Neuronal stem cell (in vitro differentiated cells): ENCODE measurements at places on chromosomes 7 and 10.
A peak's percentile ranks its signal among the peaks of the same experiment; 100 is the strongest.

DNA sequence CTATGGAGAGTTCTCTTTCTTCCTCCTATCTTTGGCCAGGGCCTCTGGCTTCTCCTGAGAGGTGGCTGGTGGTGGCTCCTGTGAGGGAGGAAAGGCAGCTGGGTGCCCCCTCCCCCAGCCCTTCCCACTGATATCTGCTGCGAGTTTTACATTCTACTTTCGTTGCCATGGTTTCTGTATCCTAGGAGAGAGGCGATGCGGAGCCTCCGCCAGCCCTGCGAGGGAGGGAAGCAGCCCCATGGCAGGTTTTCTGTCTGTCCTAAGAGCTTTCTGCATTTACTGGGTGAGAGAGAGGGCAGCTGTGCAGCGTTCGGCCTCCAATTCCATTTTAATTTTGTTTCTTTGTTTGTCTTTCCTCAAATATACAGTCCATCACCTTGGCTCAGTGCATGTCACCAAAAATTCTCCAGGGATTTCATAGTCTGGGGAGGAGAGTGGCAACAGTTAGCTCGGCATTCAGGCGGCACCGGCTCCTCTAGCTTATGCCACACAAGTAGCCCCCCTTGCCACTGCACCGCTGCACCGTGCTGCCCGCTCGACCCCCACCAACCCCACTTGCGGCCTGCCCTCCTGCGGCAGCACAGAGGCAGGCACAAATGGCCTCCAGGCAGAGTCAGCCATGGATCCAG, 20.4 kb downstream of the DNAJB12 start:
- peaks cover 21% of the 10 kb centered on the region for H3K36me3 ChIP-seq
- H3K4me3 ChIP-seq: no peak overlapping the region
- peak overlapping the region; percentile 59 for H3K27ac ChIP-seq
- no peaks in the 10 kb centered on the region for H3K27me3 ChIP-seq

GRCh38 chr7:2972835-2973161, 70.9 kb downstream of the CARD11 start:
- no peaks in the 10 kb centered on the region for H3K36me3 ChIP-seq
- no peak overlapping the region for H3K4me3 ChIP-seq
- no peaks in the 10 kb centered on the region for H3K4me1 ChIP-seq
- DNase-seq: no peak

DNA sequence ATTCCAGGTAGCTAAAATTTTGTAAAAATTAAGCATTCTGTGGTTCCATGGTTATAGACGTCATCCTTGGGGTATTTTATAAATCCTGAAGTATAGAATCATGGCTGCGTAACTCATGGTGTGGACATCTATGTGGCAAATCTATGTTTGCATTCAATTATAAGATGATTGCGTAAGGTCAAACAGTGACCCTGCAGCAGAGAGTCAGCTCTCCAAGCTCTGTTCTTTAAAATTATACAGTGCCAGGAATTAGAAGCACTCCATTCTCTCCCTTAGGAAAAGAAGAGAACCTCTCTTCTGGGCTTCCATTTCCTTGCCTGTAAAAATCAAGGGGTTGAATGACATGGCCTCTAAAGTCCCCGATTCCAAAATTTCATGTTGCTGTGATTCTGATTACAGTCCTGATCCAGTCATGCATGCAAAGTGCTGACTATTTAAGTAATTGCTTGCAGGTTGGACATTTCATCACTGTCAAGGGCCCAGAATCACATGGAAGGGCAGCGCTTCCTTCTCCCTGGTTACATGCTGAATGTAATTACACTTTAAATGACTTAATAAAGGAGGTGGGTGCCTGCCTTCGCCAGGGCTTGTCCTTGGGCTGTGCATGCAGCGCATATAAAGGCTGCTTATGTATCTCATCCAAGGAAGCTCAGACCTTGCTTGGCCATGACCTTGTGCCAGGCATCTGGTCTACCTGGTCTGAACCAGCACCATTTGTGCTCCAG, 550.7 kb downstream of the TYW1 start:
- H3K4me3 ChIP-seq: no peak overlapping the region
- no peaks in the 10 kb centered on the region for H3K4me1 ChIP-seq
- no peaks in the 10 kb centered on the region for H3K36me3 ChIP-seq
- H3K27me3 ChIP-seq: no peaks in the 10 kb centered on the region

- peaks cover 12% of the 10 kb centered on the region for H3K4me1 ChIP-seq
- DNase-seq: no peak
- H3K27me3 ChIP-seq: no peaks in the 10 kb centered on the region
- H3K36me3 ChIP-seq: no peaks in the 10 kb centered on the region
- no peak overlapping the region for H3K27ac ChIP-seq
These were observed 4.4 kb upstream of the GALNTL5 start for GRCh38 chr7:151951672-151952338.

DNA sequence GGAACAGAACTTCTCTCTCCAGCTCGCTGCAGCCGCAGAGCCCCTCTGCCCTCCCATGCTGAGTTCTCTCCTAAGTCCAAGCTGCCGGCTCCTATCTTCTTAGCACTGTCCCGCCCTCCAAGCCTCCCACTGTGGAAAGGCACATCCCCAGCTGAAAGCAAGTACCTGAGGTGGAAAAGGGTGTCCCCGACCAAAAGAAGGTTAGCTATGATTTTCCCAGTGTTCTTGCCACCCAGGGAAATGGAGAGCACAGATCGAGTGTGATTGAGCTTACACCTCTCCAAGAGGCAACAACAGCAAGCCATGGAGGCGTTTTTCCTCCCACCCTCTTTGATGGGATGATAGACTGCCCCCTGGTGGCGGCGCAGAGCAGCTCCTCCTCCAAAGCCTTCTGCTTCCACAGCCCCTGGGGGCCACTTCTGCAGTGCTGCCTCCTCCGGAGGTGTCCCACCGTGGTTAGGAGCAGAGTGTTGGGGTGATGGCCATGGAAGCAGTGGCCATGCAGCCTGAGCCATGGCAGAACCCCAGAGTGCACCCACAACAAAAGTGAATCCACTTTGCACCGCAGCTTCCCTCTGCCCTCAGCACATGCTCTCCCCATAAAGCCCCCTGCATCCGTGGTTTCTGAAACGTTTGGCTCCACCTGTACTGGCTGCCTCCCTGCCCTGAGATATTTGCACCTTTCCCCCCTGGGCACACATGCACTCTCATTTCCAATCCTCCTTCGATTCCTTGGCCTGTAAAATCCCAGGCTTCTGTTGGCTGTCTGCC, 143.1 kb upstream of the STK17A start:
- H3K36me3 ChIP-seq: no peaks in the 10 kb centered on the region
- H3K4me3 ChIP-seq: no peak overlapping the region
- peaks cover 5% of the 10 kb centered on the region for H3K4me1 ChIP-seq
- peak; percentile 44 for DNase-seq

DNA sequence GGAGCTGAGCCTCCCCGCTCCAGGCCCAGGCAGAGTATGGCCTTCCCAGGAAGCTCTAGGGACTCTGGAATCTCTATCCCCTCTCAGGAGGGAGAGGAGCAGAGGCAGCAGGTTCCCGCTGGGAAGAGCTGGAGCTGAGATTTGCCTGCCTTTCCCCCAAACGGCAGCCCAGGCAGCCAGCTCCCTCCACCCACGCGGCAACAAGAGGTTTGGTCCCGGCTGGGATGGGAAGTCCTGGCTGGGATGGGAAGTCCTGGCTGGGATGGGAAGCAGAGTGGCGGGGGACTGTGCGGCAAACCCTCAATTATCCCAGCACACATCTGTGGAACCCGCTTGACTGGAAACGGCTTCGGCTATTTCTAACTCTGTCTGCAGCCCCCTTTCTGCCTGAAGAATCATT, 223.0 kb downstream of the ELFN1 start:
- H3K27ac ChIP-seq: no peak overlapping the region
- H3K4me1 ChIP-seq: no peaks in the 10 kb centered on the region
- no peak overlapping the region for H3K4me3 ChIP-seq
- no peaks in the 10 kb centered on the region for H3K27me3 ChIP-seq
- H3K36me3 ChIP-seq: peaks cover 11% of the 10 kb centered on the region

- H3K4me3 ChIP-seq: no peak overlapping the region
- no peaks in the 10 kb centered on the region for H3K36me3 ChIP-seq
- H3K4me1 ChIP-seq: no peaks in the 10 kb centered on the region
- no peak overlapping the region for H3K27ac ChIP-seq
These were observed 10.2 kb downstream of the CYP26A1 start for GRCh38 chr10:93083743-93084539.

DNA sequence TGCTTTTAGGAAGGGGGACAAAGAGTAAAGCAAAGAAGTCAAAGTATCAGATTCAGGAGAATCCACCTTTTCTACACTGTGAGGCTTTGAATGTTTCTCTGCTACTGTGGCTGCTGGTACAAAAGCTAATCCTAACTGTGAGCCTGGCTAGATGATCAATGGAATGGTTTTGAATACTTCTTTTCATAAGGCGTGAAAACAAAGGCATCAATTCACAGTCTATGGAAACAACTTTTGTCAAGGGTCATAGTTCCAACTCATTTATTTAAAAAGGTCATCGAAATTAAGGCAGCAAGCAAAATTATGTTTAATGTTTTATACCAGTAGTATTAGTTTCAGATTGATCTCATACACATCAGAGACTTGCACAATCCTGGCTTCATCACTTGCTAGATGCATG, 118.1 kb downstream of the CTTNBP2 start:
- no peak for DNase-seq
- no peak overlapping the region for H3K4me3 ChIP-seq
- peaks cover 4% of the 10 kb centered on the region for H3K36me3 ChIP-seq
- peaks cover 8% of the 10 kb centered on the region for H3K4me1 ChIP-seq

DNA sequence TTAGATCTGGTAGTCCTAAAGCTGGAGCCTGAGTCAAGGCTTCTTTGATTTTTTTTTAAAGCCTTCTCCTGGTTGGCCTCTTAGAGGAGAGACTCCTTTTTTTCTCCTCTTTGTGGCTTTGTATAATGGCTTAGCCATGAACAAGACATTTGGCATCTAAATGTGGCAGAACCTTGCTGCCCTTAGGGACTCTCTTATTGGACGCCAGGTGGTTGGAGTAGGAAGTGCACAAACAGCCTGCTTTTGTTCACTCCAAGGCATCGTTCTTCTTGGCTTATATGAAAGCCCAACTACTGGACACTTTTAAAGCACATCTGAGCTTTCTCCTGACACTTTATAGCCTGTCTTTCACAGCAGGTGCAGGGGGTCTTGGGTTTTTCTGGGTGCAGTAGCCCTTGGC, 25.0 kb downstream of the ZPBP start:
- H3K4me3 ChIP-seq: no peak overlapping the region
- no peaks in the 10 kb centered on the region for H3K36me3 ChIP-seq
- no peaks in the 10 kb centered on the region for H3K27me3 ChIP-seq
- no peak for DNase-seq

- H3K27me3 ChIP-seq: peaks cover 8% of the 10 kb centered on the region
- DNase-seq: no peak
- no peaks in the 10 kb centered on the region for H3K36me3 ChIP-seq
- H3K4me1 ChIP-seq: no peaks in the 10 kb centered on the region
- no peak overlapping the region for H3K27ac ChIP-seq
- H3K4me3 ChIP-seq: no peak overlapping the region
These were observed 76.3 kb downstream of the FOXL3 start for GRCh38 chr7:366161-366803.

DNA sequence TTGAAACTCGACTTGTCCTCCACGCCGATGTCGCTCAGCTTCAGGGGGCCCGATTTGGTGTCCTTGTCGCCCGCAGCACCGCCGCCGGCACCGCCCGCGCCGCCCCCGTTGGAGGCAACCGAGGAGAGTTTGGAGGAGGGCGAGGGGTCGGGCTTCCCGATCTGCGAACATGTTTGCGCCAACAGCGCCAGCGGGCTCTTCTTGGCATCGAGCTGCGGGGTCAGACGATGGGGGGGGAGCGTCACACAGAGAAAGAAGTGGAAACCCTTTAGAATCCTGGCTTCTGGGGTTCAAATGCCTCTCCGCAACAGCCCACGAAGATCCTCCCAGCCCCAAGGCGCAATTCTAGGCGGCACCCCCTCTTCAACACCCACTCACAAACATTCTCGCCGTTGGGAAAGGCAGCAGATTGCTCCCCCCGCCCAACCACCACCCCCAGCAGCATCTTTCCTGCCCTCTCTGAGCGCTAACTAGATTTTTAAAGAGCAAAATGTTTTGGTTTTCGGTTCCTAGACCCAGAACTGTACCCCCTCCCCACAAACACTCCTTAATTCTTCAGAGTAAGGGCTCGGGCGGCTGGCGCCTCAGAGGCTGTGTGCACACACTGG, 1.3 kb downstream of the ZNF503 start:
- no peak for DNase-seq
- peaks cover 11% of the 10 kb centered on the region for H3K4me1 ChIP-seq
- H3K36me3 ChIP-seq: no peaks in the 10 kb centered on the region
- H3K27ac ChIP-seq: no peak overlapping the region
- peak overlapping the region; percentile 59 for H3K4me3 ChIP-seq

- no peak overlapping the region for H3K27ac ChIP-seq
- H3K27me3 ChIP-seq: no peaks in the 10 kb centered on the region
- DNase-seq: no peak
- no peak overlapping the region for H3K4me3 ChIP-seq
- no peaks in the 10 kb centered on the region for H3K4me1 ChIP-seq
These were observed 252.4 kb upstream of the SEMA3A start for GRCh38 chr7:84446991-84447480.

DNA sequence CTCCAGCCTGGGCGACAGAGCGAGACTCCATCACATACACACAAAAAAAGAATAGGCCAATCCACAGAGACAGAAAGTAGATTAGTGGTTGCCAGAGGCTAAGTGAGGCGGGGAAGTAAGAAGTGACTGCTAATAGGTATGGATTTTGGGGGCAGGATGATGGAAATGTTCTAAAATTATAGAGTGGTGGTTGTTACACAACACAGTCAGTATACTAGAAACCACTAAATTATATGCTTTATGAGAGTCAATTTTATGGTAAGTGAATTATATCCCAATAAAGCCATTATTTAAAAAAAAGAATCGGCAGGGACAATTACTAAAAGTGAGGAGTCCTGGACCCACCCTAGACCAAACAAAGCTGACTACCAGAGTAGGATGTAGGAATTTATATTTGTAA, 24.3 kb downstream of the DENND2A start:
- no peak overlapping the region for H3K4me3 ChIP-seq
- H3K36me3 ChIP-seq: peaks cover 9% of the 10 kb centered on the region
- H3K4me1 ChIP-seq: no peaks in the 10 kb centered on the region
- no peaks in the 10 kb centered on the region for H3K27me3 ChIP-seq
- no peak overlapping the region for H3K27ac ChIP-seq

GRCh38 chr10:88943778-88944177, 8.8 kb downstream of the ACTA2 start:
- H3K36me3 ChIP-seq: peaks cover 11% of the 10 kb centered on the region
- no peak for DNase-seq
- H3K4me3 ChIP-seq: no peak overlapping the region
- H3K4me1 ChIP-seq: no peaks in the 10 kb centered on the region

DNA sequence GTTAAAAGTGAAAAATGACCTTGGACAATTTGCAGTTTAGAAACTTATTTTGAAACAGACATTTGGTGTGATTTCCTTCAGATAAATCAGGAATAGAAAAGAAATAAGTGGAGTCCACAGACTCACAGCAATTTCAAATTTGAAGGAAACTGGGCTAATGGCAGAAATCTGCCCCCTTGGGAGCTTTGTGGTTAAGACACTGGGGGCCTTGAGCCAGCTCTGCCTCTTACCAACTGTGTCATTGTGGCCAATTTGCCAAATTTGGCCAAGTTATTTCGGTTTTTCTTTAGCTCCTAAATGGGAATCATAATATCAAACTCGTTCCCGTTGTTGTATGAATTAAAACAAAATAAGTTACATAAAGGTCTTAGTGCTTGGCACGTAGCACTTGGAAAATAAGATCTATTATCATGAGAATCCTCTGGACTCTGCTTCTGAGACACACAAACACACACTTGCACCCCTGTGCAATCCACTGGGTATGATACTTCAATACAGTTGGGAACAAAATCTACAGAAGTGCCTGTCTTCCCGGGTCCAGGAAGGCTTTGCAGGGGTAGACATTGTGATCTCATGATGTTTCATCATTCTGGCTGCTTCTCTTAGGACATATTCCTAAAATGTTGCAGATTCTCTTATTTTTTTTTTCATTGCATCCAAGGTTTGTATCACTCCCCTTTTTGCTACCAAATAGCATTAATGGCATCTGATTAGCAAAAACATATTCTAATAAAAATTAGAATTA, 4.9 kb downstream of the ARMC3 start:
- H3K27me3 ChIP-seq: no peaks in the 10 kb centered on the region
- no peaks in the 10 kb centered on the region for H3K4me1 ChIP-seq
- DNase-seq: no peak
- H3K36me3 ChIP-seq: no peaks in the 10 kb centered on the region
